ENCODE measurements at places on chromosomes 4 and X. TPM values are rescaled to one million over a fixed set of nuclear protein-coding genes. Genes with fewer than 3 reads are reported as not detected.

GRIA3 gene
- polyA plus RNA-seq, result 46.0 TPM

- DNase-seq, result peak; percentile 56
Observed at GRCh38 chr4:153166716-153167501, 37.3 kb upstream of the TRIM2 start.

APLN gene
- polyA plus RNA-seq, result 1.1 TPM

DNA sequence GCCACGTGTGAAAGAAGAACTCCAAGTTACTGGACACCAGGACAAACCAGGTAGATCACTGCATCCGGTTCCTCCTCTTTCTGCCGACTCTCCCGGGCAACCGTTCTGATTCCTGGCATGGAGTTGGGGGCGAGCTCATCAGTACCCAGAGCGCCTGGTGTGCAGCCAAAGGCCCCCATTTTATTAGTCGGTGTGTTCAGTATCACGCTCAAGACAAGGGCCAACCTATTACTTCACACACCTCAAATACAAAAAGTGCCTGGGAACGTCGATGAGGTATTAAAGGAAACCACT, 2.8 kb upstream of the CTBP1 start:
- no peak for DNase-seq

GRCh38 chr4:91092398-91092980, 965.3 kb downstream of the CCSER1 start:
- no peak for DNase-seq

DNA sequence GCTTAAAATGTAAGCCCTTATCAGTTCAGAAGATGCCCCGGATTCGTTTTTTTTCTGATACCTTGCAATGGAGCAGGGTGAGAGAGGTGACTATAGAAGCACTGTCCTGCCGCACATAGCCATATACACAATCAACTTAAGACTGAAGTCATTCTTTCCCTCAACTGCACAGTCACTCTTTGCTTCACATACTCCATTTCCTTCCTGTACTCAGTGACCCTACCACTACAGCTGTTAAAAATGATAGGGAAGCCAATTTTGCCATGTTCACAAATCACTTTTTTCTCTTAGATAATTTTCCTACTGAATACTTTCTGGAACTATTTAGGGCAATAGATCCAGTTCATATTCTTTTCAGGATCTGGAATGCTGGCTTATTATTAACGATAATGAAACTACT, 300.0 kb downstream of the ANK2 start:
- no peak for DNase-seq

- no peak for DNase-seq
Observed at GRCh38 chr4:54662123-54662522, 4.4 kb downstream of the KIT start.

ADH7 gene
- not detected for polyA plus RNA-seq

FAM156B gene
- polyA plus RNA-seq, result 17.1 TPM

LCORL gene
- polyA plus RNA-seq, result 3.9 TPM

CSAG1 gene
- not detected for polyA plus RNA-seq

SLC2A9 gene
- 3.5 TPM for polyA plus RNA-seq

ASB11 gene
- polyA plus RNA-seq, result not detected

DNA sequence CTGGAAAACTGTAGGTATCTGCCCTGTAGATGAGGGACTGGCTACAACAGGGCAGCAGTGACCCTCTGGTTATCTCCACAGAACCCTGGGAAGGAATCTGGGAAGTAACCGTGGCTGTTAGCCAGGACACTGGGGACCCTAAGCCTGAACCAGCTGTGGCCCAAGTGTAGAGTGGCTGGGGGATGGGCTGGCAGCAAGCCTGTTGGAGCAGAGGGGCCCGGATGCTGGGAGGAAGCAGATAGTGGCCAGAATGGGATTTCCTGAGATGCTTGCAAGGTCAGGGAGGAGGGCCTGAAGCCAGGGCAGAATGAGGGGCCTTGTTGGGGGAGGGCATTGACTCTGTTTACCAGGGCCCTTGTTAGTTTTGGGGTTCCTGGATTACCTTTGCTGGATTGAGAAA, 161.0 kb upstream of the EOLA2 start:
- DNase-seq, result no peak

DNA sequence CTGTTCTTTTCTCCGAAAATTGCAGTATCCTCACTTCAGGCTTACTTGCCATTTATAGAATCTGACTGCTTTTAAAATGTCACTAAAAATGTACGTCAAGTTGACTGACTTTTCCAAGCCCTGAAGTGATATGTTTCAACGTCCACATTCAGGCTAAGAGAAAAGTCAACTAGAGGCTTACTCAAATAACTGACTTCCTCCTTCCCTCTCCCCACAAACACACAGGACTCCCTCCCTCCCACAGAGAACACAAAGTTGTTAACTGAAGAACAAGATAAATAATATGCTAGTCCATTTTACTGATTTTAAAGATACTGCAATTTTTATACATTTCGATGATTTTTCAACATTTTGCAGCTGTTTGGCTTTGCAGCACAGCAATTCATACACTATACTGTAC, 13.8 kb upstream of the CDKL2 start:
- no peak for DNase-seq

DNA sequence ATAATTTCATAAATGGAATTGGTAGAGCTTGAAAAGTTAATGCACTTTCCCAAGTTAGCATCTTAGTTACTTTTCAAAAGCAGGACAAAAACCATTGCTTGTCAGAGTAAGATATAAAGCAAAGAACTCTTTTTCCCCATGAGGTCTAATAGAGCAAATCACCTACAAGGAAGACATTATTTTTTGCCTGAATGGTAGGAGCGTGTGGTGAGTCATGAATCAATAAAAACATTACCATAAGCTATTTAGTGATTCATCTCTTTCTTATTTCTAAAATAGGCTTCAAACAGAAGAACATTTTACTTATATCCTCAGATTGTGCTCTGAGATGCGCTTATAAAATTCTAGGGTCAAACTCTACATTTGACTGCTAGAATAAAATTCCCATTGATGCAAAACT, 109.4 kb upstream of the GPRIN3 start:
- no peak for DNase-seq

- DNase-seq, result no peak
Observed at GRCh38 chr4:2303121-2303685, 41.3 kb upstream of the MXD4 start.

GRCh38 chr4:10085828-10086505, 30.6 kb downstream of the WDR1 start:
- no peak for DNase-seq

SMAD1 gene
- 20.2 TPM for polyA plus RNA-seq

NPNT gene
- polyA plus RNA-seq, result not detected

- DNase-seq, result no peak
Observed at GRCh38 chrX:153762626-153763173, 1.3 kb upstream of the PLXNB3 start.

ZNF157 gene
- polyA plus RNA-seq, result not detected

GRCh38 chr4:142307857-142308256, 538.2 kb downstream of the INPP4B start:
- DNase-seq, result no peak

UPF3B gene
- polyA plus RNA-seq, result 6.0 TPM

DNA sequence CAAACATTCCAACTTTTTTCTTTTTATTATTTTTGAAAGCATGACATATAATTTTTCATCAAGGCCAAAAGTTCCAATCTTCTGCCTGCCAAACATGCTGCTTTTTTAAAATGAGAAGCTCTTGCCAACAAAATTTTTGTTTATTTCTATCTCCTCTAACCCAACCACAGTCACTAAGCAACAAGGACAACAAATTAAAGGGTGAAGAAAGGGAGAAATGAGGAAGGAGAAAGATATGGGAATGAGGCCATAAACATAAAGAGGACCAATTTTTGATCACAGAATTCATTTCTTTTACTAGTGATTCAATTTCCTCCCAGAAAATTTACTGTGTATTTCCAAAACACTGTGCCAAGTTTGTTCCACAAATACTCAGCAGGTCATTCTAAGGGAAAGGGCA, 537.0 kb upstream of the DIAPH2 start:
- no peak for DNase-seq

- no peak for DNase-seq
Observed at GRCh38 chr4:151407466-151408379, 1.3 kb upstream of the FHIP1A start.

FAM149A gene
- polyA plus RNA-seq, result 1.2 TPM

RASL11B gene
- polyA plus RNA-seq, result 0.46 TPM

DNA sequence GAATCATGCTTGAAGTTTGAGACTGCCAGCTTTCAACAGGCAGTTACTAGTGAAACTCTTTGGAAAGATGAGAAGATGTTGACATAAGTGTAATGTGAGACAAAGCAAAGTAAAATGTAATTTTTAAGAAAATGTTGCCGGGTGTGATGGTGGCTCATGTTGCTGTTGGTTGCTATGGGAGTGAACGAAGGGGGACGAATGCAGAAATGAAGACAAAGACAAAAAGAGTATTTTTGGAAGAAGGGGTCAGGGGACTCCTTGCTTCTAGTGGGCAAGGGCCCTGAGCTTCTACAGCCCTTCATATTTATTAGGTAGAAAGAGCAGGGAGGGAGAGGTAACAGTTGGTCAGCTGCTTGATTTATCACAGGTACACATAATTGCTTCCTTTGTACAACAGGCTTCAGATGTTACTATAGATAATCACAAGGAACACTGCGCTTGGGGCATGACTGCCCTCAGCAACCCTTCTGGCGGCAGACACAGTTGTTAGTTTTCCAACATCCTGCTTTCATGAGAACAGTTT, 11.9 kb upstream of the UGDH start:
- no peak for DNase-seq

PDGFC gene
- 26.5 TPM for polyA plus RNA-seq

- DNase-seq, result no peak
Observed at GRCh38 chr4:112110059-112110425, 35.2 kb upstream of the FAM241A start.

DNA sequence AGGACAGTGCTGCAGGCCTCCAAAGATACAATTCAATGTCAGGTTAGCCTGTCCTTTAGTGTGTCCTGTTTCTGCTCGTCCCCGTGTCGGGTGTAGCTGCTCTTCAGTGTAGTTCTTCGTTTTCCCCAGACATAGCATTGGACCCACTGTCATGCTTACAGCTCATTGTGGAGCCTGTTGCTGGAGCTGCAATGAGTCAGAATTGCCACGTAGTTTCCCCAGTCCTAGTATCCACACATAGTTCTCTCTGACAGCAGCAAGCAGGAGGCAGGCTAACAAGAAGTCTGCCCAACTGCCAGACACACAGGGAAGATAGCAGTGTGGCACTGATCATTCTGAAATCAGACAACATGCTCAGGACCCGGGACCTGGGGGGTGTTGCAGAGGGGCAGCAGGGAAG, 49.2 kb downstream of the MOSPD2 start:
- DNase-seq, result peak; percentile 88

PPP4R3C gene
- not detected for polyA plus RNA-seq

- DNase-seq, result no peak
Observed at GRCh38 chrX:31269914-31270313, 198.1 kb upstream of the FTHL17 start.

ARSJ gene
- 33.7 TPM for polyA plus RNA-seq

DNA sequence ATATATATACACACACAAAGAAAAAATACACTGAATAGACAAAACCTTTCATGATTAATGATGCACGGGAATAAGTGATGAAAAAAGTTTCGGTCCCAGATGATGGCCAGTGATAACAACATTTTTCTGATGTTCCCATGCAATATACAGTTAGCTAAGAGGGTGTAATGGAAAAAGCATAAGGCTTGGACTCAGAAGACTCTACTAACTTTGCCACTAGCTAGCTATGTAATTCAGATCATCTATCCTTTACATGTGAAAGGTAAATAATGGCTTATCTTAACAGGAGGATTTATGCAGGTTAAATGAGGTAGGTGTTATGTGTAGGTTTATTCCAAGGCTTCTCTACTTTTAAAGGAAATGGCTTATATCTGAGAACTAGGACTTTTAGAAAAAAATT, 4.3 kb downstream of the RPS3A start:
- DNase-seq, result no peak

PDLIM3 gene
- 0.51 TPM for polyA plus RNA-seq

PDZD4 gene
- not detected for polyA plus RNA-seq

GRCh38 chrX:45807572-45808425, 607.1 kb upstream of the DIPK2B start:
- DNase-seq, result peak; percentile 72

DNA sequence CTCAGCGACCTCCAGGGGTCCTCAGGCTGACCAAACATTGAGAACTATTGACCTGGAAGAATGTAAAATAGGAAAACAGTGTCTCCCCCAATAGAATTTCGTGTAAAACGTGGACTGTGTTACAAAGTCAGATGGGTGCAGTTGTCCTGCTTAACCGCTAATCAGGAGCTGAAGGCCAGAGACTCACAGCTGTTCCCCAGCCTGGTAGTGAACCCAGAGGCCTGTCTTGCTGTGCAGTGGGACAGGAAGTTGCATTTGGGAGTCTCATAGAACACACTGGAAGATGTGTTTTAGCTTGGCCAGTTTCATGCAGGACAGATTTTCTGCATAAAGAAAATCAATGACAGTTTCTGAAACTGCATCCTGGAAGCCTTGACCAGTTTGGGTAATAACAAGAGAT, 151.5 kb downstream of the PTTG2 start:
- DNase-seq, result no peak

GRCh38 chr4:156243015-156243414, 289.3 kb upstream of the CTSO start:
- no peak for DNase-seq

- DNase-seq, result no peak
Observed at GRCh38 chr4:140863197-140863596, 107.0 kb upstream of the TBC1D9 start.

DNA sequence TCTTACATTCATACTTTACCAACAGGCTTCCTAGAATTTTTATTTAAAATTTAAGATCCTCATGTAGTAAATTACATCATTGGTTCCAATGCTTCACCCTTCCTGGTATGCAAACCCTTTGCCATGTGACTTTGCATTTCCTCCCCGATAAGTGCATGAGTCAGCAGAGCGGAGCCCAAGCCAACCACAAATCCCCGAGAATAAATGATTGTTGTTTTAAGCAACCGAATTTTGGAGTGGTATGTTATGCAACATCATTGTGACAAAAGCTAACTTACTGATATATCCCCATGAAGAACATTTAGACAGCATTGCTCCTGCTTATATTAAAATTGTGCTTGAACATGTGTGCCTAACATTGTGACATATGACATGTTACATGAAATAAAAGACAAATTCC, 199.4 kb upstream of the DDX53 start:
- DNase-seq, result peak; percentile 88

BEX1 gene
- polyA plus RNA-seq, result 79.9 TPM

DNA sequence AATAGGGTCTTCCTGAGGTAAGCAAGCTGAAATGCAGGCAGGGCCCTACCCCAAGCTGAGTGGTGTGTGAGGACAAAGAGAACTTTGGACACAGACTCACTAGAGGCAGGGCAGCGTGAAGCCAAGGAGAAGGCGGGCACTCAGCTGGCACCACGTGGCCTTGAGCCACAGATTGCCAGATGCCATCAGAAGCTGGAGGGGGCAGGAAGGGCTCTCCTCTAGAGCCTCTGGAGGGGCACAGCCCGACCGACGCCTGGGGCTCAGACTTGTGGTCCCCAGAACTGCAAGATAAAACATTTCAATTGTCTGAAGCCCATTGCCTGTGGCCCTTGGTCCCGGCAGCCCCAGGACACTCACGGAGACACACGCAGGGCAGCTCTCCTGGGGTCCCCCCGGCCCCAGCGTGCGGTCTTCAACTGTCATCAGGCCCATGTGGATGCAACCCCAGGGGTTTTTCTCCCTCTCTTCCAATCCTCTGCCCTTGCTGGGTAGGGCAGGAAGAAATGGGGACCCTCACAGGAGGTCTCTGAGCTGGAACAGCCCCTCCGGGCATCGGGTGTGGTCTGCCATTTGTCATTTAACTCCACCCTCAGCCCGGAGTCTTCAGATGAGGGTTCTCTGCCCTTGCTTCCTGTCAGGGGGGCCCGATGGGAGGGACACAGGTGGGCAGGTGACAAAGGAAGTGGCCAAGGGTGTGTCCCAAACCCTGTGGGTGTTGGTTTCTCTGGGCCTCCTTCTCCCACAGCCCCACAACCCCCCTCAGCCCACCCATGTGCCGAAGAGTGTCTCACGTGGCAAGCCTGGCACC, 22.2 kb downstream of the HMX1 start:
- DNase-seq, result no peak
